ENCODE measurements at places on chromosomes 2 and 18. TPM values are rescaled to one million over a fixed set of nuclear protein-coding genes. Genes with fewer than 3 reads are reported as not detected.

DNA sequence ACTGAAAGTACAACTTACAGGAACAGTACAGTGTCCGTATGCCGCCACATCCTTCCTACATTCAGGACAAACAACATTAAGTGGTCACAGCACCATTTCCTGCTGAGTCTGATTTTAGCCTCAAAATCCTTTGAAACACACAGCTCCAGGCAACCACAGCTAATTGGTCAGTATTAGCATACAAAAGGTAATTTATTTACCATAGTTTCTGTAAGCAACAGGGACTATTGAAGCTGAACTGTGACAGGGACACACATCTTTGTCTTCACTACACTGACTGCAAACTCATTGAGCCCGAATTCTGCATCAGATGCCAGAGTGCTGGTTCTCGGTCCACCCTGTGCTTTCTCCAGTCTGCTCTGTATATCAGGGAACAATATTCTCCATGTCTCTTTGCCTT lies 151.8 kb downstream of the ST6GAL2 start:
- DNase-seq = no peak

The FSHR gene
- not detected for total RNA-seq

DNA sequence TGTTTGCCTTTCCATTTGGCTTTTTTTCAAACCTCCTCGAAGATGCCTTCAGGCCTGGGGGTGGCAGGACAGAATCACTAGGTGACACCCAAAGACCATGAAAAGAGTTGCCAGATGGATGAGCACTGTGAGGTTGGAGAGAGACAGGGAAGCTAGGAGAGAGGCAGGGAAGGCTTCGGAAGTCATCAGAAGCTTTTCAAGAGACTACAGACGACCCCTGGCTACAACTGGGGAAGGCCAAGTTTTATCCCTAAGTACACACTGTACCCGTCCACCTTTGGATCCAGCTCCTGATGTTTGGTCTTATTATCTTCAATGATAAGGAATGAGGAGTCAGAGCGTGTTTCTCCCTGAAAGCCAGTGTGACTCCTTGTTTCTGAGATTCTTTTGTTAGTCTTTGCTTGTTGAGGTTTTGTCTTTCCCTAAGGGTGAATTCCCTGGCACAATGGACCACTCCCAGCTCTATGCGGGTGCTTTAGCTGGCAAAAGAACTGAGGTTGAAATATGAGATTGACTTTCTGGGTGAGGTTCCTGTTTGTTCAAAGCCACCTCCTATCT lies 33.4 kb upstream of the SLC9A2 start:
- no peak for DNase-seq

The RGPD3 gene
- 0.15 TPM for total RNA-seq

The AAMP gene
- 111 TPM for total RNA-seq

The CFC1 gene
- total RNA-seq = not detected

DNA sequence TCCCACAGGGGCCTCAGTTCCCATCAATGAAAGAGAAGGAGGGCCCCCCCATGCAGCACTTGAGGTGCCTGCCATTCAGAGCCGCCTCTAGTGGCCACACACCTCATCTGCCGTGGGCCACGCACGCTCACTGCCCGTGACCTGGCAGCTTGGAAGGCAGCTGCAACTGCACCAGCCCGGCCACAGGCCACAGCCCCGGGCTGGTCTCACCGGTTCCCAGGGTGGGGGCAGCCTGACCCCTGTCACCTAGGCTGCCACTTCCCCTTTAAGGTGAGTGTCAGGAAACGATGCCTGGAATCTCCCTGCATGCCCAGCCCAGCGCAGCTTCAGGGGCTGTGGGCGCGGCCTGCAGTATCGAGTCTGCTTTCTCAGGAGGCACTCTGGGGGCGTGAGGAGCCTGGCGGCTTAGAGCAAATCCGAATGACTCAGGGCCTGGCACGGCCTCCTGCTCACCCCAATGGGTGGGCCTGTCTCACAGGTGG lies 2.6 kb downstream of the MAB21L4 start:
- peak; percentile 28 for DNase-seq

DNA sequence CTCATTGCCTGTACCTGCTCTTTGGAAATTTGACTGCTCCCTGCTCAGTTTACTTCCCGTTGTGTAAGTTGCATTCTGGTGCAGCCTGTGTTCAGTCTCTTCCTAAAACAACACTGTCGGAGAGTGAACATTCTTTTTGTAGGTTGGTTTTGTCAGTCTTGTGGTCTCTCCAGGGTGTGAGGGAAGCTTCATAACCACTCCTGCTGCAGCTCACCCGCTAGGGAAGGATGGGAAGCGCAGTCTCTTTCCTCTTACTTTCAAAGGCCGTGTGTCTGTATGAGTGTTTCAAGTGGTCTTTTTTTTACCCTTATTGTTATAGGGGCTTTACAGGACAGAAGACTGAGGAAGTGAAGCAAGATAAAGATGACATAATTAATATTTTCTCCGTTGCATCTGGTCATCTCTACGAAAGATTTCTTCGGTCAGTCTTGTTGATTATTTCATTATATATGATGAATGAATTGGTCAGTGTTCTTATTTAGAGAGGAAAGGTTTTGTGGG lies 87.2 kb downstream of the UGGT1 start:
- no peak for DNase-seq

The DSG2 gene
- total RNA-seq = 123 TPM

- no peak for DNase-seq
Observed at GRCh38 chr2:236772220-236772837, 202.7 kb downstream of the ACKR3 start.

The SERPINB13 gene
- total RNA-seq = 0.07 TPM

- DNase-seq = no peak
Observed at GRCh38 chr2:201347138-201347537, 10.0 kb downstream of the FLACC1 start.

The WIPF1 gene
- 0.59 TPM for total RNA-seq

The ABCB11 gene
- 0.12 TPM for total RNA-seq

- no peak for DNase-seq
Observed at GRCh38 chr18:23188068-23188760, 52.9 kb downstream of the CABLES1 start.

DNA sequence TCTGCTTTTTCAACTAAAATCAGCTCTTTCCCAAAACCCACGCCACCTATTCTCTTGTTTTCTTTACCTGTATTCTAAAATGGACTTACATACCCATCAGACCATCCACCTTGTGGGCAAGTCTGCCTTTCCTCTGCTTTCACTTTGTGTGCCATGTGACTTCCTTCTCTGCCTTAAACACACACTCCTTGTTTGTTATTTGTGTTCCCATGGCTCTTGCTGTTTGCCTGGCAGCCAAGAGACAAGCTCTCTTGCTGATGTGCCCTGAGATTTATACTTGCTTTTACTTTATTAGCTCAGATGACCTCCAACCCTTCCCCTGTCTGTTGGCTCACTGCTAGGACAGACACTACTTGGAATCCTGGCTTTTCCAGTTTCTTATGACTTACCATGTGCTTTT lies 309.7 kb upstream of the LRRTM4 start:
- DNase-seq = no peak

DNA sequence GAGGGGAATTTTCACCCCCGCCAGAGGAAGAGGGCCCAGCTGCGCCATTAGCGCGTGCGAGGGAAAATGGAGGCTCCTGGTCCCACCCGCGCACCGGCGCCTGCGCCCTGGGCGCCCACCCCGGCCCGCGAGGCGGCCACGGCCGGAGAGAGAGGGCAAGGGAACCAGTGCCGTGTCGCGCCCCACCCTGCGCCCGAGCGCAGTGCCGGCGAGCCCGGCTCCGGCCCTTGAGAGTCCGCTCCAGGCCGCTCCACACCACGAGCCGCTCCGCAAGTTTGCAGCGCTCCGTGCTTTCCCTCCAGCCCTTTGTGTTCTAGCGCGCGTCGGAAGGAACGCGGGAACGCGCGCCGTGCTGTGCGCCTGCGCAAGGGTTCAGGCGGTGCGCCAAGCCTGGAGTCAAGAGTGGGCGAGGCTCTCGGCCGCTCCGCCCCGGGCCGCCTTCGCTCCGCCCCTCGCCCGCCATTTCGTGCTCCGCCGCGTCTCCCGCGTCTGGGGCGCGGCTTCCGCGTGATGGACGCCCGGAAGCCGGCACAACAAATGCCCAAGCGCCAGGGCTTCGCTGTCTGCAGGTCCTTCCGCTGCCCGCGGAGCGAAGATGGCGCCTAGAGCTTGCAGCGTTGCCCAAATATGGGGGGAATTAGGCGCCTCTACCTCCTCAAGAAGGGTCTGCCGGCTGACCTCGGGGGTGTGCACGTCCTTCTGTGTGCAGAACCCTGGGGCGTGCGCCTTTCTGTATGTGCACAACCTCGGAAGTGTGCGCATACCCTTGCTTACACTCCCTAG lies 46.1 kb upstream of the PTMA start:
- peak; percentile 97 for DNase-seq

DNA sequence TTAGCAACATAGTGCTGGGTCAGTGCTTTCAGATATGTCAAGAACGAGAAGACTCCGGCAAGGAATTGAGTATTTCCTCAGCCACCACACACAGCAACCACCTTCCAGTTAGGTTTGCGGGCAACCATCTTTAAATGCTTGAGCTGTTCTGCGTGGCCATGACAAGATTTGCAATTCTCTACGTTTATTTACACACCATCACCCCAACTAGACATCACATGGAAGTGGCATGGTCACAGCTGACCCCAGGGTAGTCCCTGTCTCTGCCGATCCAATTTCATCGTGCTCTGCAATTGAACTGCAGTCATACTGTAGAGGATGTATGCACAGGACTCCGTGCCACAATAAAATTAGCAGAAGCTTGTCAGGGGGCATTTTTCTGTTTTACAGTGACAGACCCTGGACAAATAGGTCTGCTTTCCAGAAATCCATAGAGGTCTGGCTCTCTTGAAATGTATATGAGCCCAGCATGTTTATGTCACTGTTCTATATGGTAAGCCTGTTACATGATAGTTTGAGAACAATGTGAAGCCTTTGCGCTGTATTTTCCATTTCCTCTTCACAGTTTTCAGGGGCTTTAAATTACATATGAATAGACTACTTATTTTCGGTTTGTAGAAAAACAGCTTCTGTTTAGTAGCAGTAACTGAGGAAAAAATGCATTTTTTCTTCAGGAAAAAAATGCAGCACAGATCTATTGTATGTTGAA lies 605.2 kb downstream of the NR4A2 start:
- DNase-seq = no peak

DNA sequence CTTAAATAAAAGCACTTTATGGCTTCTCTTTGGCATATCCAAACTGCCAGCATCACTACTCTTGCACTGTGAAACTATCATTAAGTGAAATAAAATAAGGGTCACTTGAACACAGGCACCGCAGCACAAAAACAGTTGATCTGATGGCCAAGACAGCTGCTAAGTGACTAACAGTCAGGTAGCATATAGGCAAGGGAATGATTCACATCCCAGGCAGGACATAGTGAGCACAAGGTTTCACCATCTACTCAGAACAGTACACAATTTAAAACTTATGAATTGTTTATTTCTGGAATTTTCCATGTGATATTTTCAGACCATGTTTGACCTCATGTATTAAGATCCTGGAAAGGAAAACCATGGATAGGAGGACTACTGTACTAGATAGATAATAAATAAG lies 214.2 kb downstream of the MREG start:
- DNase-seq = no peak

GRCh38 chr18:5620289-5620688 lies 76.5 kb upstream of the EPB41L3 start:
- no peak for DNase-seq

The RAB17 gene
- total RNA-seq = 41.8 TPM

GRCh38 chr2:43040084-43040854 lies 186.1 kb downstream of the ZFP36L2 start:
- DNase-seq = no peak

The OXER1 gene
- total RNA-seq = not detected

GRCh38 chr2:9262671-9263171 lies 56.1 kb downstream of the ASAP2 start:
- no peak for DNase-seq

DNA sequence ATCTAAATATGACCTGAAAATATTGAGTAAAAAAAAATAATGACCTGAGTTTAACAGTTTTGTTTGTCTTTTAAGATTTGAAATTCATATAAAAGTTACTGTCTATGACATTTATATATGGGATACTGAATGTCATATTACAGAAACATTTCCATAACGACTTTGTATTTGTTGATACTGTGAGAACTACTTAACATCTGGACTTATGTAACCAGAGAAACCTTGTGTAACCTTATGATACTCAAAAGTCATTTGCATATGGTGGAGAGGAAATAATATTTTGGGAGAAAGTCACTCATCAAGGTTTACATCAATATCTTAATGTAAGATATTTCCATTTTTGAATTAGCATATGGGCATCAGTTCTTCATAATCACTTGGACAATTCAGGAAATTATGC lies 12.6 kb downstream of the MFSD6 start:
- DNase-seq = no peak

- DNase-seq = no peak
Observed at GRCh38 chr2:214311031-214311533, 99.8 kb upstream of the VWC2L start.

The EFR3B gene
- 0.96 TPM for total RNA-seq

- no peak for DNase-seq
Observed at GRCh38 chr18:59799383-59800015, 100.3 kb upstream of the PMAIP1 start.

The RAMP1 gene
- 23.4 TPM for total RNA-seq

DNA sequence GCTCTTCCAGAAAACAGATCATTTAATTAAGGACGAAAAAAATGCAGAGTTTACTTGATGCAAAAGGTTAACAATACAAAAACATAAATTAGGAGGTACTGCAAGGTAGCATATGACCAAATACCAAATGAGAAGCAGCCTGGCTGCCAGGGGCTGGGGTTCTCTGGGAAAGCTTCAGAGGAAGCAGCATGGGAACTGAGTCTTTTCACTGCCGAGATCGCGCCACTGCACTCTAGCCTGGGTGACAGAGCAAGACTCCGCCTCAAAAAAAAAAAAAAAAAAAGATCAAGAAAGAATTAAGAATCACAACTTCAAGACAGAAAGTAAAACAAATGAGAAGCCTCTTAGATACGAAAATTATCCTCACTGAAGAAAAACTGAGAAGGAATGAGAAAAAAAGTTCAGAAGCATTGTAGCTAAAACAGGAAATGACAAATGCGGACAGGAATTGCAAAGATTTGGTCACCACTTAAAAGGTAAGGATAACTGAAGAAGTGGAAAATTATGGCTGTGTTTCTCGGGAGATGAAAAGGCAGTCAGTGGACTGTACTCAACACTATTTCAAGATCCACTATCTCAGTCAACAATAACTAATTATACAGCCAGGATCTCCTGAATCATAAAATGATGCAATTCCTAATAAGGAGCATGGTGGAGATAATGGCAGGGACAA lies 4.3 kb downstream of the SEPTIN10 start:
- DNase-seq = peak; percentile 62

The KCNE4 gene
- total RNA-seq = not detected

GRCh38 chr18:45056926-45057325 lies 376.2 kb downstream of the SETBP1 start:
- no peak for DNase-seq

DNA sequence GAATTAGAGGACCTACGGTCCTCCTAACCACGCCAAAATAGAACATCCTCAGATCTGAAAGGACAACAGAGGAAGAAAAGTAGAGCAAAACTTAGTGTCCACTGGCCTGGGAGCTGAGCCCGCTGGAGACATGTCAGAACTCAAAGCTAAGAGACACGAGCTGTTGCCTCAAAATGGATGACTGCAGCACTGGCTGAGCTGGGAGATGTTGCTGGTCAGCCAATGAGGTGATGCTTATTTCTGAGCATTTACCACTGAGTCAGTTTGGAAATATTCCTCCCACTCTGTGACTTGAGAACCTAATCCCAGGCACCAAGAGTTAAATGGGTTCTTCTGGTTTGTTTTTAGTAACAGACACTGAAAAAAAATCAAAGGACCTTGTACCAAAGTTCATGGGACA lies 32.6 kb downstream of the FBXO15 start:
- no peak for DNase-seq

- DNase-seq = no peak
Observed at GRCh38 chr2:3620834-3621233, 25.9 kb downstream of the COLEC11 start.

- no peak for DNase-seq
Observed at GRCh38 chr18:6917072-6917471, 187.6 kb downstream of the ARHGAP28 start.

The LINC00305 gene
- not detected for total RNA-seq
